ENCODE measurements at places on chromosomes 13 and 19.

DNA sequence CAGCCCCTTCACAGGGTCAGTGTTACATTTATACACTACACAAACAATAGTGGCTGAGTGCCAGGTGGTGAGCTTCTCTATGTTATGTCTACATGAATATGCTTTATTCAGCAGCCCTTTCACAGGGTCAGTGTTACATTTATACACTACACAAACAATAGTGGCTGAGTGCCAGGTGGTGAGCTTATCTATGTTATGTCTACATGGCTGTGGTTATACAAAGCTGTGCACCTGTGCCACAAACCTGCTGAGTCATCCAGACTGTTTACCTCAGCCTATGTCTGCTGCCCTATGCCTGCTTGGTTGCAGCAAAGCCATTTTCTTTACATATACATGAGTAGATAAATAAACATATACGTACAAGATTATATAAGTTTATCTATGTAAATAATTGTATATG lies 76.5 kb downstream of the ZNF726 start:
- no peak for DNase-seq

DNA sequence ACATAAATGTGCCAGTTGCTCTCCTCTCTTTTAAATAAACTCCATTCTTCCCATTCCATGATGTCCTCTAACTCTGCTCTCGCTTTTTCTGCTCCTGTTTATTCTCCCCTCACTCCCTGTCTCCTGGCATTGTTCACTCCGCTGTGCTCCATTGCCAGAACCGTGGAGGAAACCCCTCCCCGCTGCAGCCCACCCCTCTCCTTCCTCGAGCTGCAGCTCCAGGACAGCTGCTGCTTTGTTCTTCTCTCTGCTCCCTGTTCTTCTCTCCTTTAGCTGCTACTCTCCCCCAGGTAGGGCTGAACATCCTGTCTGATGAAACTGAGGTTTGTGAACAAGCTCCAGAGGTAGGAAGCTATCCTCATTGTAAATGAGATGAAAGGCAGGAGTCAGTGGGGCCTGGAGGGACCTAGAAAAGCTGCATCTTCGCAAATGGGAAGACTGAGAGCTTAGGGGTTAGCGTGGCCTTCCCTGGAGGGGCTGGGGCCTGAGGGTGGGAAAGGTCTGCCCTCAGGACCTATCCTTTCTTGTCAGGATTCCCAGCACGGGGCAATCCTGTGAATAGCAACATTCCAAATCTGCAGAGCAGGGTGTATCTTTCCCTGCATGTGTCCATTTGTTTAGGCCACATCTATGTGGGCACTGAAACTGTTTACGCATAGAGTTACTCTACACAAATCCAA lies 243.7 kb downstream of the DNAJC15 start:
- no peak for DNase-seq

- DNase-seq = peak; percentile 41
Measured at GRCh38 chr19:40466219-40466984, 399 bp upstream of the SPTBN4 start.

- no peak for DNase-seq
Measured at GRCh38 chr13:67023130-67023876, 206.8 kb downstream of the PCDH9 start.

DNA sequence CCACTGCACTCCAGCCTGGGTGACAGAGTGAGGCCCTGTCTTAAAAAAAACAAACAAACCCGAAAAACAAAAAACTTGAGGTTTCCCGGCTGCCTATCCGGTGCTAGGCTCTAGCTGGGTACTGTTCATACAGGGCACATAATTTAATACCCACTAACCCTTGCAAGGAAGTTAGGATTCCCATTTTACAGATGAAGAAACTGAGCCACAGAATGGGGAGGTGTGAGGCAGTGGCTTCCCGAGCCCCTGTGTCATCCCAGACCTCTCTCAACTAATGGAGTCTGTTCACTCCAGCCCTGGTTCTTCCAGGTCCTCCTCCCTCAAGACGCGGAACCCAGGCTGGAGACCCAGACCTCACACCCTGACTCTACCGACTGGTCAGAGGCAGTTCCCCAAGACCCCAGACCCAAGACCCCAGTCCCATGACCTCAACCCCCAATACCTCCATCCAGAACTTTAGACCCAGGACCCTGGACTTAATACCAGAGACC lies 576 bp downstream of the APBA3 start:
- DNase-seq = no peak

All from cerebellum (tissue), 4 donors.